Transverse colon (tissue), 4 donors: ENCODE measurements at places on chromosomes 4 and X.

DNA sequence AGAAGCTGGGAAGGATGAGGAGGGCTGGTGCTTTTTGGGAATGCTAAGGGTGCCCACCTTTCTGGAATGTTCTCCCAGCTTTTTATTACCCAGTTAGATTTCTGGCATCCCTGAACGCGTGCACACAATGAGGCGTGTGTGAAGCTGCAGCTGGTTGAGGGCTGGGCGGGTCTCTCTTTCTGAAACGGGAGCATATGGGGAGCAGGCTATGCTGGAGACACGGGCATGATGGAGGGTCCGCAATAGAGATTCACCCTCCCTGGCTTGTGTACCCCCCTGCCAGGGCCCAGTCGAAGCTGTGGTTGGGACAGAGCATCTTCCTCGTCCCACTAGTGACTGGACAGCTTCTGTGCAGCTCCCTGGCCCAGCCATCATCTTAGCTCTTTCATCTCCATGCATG is 8.5 kb downstream of the NSG1 start:
- no peak for DNase-seq

GRCh38 chr4:54278216-54278615 is 49.1 kb downstream of the PDGFRA start:
- no peak for DNase-seq

GRCh38 chrX:123487236-123487635 is 245.6 kb downstream of the THOC2 start:
- no peak for DNase-seq

- no peak for DNase-seq
These were observed 62.9 kb downstream of the DCX start for GRCh38 chrX:111349101-111349500.

DNA sequence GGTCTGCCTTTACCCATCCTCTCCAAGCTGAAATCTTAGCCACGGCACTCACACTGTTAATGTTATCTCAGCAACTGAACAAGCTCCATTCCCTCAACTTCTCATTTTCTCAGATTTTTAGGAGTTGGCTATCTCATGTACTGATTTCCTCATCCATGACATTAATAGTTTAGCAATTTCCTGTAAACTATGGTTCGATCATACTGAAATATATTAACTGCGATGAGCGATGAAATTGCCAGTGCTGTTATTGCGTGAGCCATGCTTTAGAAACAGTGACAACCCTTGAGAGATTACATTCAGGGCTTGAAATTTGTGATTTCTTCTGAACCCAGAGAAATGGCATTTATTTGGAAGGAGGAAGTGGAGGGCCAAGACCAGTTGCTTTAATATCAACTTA is 223.7 kb downstream of the GPAT3 start:
- DNase-seq: no peak

DNA sequence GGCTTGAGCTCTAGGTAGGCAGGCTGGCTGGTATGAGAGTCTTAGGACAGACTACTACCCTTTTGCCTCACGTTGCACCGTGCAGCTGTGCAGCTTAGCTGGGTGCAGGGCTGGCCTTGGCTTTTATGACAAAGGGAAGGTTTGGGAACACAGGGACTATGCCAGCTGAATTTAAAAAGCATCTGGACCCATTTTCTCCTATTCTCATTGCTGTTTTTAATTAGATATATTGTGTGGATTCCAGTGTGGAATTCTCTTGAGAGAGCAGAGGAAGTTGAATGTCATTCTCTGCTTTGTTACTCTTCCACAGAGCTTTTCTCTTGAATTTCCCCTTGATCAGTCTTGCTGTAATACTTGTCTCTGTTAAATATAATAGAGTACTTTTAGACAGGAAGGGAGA is 192.7 kb downstream of the ZNF330 start:
- no peak for DNase-seq

GRCh38 chrX:18753631-18754030 is 46.2 kb downstream of the PPEF1 start:
- no peak for DNase-seq

DNA sequence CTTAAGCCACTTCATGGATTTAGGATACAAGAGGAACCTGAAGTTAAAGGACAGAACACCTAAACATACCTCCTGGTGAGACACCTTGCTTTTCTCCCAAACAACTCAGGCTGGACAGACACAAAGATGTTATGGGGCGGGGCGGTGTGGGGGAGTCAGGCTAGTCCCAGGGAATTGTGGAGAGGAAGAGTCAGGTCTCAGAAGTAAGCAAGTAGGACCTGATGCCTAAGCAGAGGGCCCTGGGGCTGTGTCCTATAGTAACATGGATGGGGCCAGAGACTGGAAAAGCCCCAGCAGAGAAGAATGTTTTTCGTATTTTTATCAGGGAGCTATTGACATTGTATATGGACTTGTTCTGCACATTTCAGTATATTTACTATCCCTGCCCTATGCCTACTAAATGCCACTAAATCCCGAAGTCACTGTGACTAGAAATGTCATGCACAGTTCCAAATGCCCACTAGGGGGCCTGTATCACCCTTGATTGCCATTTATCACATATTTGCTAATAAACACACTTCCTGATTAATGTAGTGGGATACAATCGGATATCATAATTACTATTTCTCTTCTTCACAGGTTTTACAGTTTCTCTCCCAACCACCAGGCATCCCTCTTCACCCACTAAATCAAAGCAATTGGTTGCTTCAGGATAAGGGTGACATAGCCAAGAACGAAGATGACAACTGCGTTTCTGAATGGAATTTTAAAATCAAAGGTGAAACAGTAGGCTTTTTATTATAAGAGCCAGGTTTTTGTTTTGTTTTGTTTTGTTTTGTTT is 23.8 kb upstream of the ARHGAP10 start:
- peak; percentile 33 for DNase-seq

GRCh38 chr4:130233377-130234047 is 1137.6 kb downstream of the C4orf33 start:
- DNase-seq: no peak

DNA sequence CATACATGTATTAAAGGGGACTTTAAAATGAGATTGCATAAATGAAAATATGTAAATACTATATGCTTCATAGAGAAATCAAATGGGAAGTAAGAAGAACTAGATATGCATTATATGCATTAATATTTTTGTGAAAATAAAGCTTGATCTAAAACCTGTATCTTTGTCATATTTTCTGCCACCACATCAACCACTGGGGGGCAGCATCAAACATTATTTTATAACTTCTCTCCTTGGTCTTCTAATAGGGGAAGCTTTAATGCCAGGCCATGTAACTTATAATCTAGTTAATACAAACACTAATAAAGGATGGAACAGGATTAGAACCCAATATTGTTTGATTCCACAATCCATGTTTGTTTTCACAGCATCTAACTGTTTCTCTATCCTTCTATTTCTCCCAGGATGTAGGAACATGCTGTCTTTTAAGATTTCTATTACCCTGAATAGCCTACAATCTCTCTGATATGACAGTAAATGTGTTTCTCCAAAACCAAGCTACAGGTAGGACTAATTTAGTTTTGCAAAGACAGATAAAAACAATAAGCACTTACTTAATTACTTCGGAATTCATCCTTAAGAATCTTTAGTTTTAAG is 10.0 kb downstream of the QRFPR start:
- peak; percentile 11 for DNase-seq

- no peak for DNase-seq
These were observed 50.9 kb upstream of the PRDX4 start for GRCh38 chrX:23616361-23616760.

DNA sequence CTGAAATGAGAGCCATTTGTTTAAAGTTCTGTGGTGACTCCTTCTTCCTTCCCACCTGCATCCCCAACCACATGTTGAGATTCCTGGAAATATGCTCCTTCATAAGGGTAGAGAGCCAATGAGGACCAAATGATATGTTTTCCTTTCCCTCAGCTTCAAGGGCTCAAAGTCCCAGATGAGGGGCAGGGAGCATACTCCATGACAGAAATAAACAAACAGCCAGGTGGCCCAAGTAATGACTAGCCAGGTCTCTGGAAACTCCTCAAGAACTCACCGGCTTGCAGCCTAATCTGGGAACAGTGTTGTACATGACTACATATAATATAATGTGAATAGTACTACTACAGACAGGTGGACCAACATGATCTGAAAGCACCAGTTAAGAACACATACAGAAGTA is 392.3 kb downstream of the PACRGL start:
- no peak for DNase-seq

GRCh38 chr4:182291597-182292270 is 48.5 kb downstream of the TENM3 start:
- DNase-seq: no peak

GRCh38 chr4:84401701-84402306 is 97.3 kb downstream of the NKX6-1 start:
- DNase-seq: no peak

DNA sequence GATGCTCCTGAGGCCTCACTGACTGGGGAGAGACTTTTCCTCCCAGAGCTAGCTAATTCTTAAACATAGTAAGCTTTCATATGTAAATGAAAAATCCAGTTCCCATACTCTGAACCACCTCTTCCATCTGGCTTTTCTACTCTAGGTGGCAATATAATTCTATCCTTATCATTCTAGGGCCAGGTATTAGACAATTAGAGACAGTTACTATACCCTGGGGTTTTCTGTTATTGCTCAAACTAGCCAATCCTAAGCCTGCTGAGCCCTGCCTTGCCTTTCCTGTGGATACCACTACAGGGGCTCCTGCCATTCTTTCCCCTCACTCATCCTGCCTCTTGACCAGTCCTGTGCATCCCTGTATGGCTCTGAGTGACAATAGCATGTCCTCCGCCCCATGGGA is 552.0 kb downstream of the STIM2 start:
- DNase-seq: no peak

GRCh38 chr4:156830351-156830750 is 141.2 kb downstream of the PDGFC start:
- DNase-seq: no peak

GRCh38 chr4:173009129-173009823 is 159.3 kb upstream of the GALNT7 start:
- no peak for DNase-seq

DNA sequence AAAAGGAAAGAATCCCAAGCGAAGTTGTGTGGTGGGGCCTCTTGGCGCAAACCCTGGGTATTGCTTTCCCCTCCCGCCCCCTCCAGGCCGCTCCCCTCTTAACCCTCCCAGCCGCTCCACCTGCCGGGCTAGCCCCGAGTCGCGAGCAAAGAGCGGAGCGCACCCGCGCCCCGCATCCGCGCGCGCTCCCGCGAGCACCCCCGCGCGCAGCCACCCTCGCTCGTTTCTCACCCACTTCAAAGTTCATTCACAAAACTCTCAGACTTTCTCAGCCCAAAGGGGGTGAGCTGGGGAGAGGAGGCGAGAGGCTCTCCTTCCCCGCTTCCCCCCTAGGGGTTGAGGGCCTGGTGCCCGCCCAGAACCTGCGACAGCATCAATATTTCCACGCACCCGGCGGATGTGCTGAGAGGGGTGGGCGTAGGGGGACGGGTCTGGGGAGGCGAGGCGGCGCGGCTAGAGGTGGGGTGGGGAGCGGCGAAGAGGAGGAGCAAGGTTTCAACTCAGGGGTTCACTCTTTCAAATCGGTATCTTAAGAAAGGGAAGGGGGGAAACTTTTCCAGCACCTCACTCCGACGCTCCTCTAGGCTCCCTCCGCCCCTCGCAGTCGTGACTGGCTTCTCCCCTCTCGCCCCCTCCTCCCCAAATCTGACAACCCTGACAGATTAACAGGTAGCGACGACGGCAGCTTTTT is 1.8 kb downstream of the MAML3 start:
- DNase-seq: peak; percentile 83

DNA sequence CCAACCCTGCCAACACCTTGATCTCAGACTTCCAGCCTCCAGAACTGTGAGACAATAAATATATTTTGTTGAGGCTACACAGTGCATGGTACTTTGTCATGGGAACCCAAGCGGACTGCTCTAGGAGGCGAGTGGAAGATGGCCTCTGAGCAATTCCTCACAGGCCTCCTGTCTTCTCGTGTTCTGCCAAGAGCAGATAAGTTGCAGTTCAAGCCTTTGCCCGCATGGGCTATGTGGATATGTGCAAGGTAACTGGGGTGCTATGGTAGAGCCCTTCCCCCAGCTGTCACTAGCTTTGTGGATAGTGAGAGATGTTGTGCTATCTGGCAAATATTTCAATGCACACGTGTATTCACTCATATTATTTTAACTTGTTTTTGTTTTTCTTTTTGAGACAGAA is 156.0 kb upstream of the BCOR start:
- DNase-seq: no peak

DNA sequence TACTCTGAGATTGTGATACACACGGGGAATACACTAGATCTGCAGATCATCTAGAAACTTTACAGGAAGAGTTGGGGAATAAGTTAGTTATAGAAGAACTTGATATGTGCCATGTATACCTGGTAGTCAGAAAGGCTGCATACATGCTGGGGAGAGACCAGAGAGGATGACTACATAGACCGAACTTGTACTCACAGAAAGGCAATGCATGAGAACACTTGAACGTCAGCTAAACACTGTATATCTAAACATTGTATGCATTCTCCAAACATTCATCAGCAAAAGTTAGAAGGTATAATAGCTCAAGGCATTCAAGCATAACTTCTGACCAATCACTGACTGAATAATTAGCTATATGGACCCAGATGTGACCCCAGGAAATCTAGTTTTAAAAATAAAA is 78.0 kb upstream of the PDHA2 start:
- DNase-seq: no peak

DNA sequence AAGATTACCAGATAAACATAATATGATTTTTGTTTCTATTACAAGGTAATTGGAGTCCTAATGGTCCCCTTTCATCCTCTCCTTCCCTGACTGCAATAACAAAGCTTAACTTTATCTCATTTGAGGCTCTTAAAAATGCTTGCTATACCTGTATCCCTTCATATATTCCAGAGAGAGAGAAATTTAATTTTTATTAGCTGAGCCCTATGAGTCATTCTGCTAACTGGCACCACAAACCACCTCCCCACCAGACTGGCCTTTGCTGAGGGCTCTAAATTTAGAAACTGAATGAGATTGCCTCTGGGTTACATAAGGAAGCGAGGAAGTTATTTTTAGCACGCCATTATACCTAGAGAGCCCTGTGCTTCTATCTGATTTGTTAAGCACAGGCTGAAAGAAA is 27.4 kb downstream of the CBLL2 start:
- DNase-seq: no peak

- peak; percentile 34 for DNase-seq
These were observed 607 bp upstream of the DKC1 start for GRCh38 chrX:154761977-154762536.
